ENCODE measurements at places on chromosomes 7 and 10.

- no peak for DNase-seq
Observed at GRCh38 chr7:1114505-1114904, 26.6 kb downstream of the GPER1 start.

DNA sequence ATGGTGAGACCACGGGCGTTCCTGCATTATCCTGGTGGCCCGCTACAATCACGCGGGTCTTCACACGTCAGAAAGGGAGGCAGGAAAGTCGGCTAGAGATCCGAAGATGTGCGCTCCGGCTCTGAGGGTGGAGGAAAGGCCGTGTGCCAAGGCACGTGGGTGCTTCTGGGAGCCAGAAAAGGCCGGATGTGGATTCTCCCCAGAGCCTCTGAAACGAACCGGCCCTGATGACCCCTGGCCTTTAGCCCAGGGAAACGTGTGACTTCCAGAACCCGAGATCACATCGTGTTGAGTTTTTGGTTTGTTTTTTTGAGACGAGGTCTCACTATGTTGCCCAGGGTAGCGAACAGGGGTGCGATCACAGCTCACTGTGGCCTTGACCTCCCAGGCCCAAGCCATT lies 244.2 kb downstream of the ELFN1 start:
- DNase-seq, result no peak

GRCh38 chr7:3370068-3370830 lies 69.2 kb downstream of the SDK1 start:
- DNase-seq, result no peak

GRCh38 chr7:157686285-157686894 lies 349.6 kb downstream of the DNAJB6 start:
- no peak for DNase-seq

Data from T-helper 22 cell (primary cell).